ENCODE measurements at places on chromosomes 2 and 18.

- no peak for DNase-seq
Observed at GRCh38 chr2:23246992-23247683, 137.8 kb upstream of the KLHL29 start.

GRCh38 chr2:118122594-118123281 is 34.5 kb downstream of the INSIG2 start:
- DNase-seq, result no peak

- no peak for DNase-seq
Observed at GRCh38 chr2:205776720-205777119, 94.4 kb downstream of the NRP2 start.

DNA sequence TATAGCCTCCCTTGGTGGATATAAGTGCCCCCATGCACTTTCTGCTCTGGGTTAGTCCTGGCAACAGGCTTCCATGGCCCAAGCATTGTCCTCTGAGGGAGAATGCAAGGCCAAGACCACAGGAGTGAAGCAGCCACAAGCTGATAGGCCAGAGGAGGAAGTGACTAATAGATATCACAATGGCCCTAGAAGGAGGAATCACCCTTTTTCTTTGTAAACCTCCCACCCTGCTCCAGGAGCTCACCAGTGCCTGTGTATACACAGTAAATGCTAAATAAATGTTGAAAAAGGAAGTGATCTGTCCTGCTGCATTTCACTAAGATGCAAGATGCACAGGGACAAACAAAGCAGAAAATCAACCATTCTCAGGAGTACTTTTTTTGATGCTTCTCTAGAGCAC is 49.7 kb upstream of the ABCA12 start:
- DNase-seq, result no peak

- no peak for DNase-seq
Observed at GRCh38 chr18:832085-832681, 20.1 kb upstream of the YES1 start.

- DNase-seq, result no peak
Observed at GRCh38 chr2:38277245-38278116, 99.6 kb downstream of the ATL2 start.

- DNase-seq, result no peak
Observed at GRCh38 chr2:54348646-54349045, 92.6 kb upstream of the TSPYL6 start.

- no peak for DNase-seq
Observed at GRCh38 chr18:64259871-64260270, 111.0 kb upstream of the LINC00305 start.

DNA sequence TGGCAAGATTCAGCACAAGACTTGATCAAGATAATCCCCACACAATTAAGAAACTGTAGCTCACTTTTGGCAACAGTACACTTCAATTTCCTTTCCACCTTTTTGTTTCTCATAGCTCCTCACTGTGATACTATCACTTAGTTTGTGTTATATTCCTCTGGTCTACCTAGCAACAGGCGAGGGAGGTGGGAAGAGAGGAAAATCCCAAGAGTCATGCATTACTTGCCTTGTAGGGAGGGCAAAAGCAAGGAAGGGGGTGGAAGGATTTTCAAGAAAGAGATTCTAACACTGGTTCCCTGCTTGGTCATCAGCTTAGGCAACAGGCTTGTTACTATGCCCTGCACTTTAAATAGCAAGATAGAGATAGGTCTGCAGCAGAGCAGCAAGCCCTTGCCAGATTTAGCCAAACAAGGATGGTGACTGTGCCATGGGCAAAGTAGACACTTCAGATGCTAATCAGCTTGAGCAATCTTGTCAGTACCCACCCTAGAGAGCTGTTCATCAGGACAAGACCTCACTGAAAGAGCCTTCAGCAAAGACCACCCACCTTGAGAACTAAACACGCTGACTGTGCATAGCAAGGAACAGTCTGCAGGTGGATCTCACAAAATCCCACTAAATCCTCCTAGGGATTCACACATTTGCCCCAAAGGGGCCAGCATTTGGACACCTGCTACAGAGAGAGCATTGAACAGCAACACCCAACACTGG is 134.6 kb downstream of the MBD2 start:
- DNase-seq, result no peak

DNA sequence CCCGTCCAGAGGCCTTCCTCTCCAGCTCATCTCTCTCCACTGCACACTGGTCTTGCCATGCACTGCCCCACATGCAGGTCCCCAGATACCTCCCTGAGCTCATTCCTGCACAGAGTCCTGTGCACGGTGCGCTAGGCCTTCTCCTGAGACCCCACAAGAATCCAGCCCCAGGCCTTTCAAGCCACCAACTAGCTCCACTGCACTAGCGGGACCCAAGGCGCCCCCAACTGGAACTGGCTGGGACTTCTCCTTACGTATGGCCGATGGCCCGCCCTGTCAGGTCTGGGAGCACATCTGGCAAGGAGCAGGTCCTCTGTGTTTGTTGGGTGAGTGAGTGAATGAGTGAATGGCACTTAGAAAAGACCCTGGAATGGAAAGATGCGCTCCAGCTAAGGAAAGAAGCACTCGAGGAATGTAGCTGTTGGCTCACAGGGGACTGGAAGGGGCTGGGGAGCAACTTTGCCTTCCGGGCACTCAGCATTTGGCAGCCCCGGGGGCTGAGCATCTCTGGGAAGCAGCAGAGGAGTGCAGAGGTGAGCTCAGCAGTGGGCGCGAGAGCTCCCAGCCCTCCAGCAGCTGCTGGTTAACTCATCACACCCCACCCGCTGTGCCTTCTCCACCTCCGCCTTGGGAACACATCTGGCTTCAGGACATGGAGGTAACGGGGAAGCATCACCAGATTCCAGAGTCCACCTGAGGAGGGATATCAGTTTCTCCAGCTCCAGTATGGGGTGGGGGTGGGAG is 223.1 kb downstream of the GLI2 start:
- DNase-seq, result no peak

DNA sequence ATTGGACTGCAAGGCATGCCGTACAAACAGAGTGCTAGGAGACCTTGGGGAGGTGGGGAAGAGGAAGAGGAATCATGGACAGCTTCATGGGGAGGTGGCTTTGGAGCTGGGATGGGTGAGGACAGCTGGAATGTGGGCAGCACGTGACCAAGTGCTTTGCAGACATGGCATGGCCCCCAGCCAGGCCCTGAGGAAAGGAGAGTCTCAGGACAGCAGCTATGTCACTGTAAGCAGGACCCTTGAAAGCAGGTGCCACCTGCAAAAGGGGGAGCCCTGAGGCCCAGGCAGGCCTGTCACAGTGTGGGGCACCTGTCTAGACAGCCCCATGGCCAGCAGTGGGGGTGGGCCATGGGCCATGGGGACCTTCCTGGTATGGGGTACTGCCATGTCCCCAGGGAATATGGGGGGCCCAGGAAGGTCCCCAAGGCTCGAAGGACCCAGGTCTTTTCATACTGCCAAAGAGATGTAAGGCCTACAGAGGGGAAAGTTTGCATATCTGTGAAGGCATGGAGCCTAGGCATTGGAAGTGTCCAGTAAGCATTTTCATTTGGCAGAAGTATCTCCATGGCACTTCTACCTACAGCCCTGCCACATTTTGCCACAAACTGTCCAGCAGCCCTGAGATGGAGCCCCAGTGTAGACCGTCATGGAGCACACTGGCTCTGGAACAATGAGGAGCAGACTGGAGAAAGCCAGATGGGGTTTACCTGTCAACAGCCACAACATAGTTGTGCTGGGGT is 9.9 kb downstream of the PAX8 start:
- DNase-seq, result no peak

DNA sequence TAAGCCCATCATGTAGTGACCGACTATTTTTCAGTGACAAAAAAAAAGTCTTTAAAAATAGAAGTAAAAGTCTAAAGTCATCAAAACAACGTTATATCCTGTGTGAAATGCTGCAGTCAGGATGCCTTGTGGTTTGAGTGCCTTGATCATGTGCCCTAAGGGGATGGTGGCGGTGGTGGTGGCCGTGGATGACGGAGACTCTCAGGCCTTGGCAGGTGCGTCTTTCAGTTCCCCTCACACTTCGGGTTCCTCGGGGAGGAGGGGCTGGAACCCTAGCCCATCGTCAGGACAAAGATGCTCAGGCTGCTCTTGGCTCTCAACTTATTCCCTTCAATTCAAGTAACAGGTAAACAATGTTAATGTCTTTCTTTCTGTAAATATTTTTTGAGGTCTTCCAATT is at the start of gene CD28:
TSS of gene CD28 (plus strand) at position 237 of the 400 bp plus-strand sequence. CDS start at position 295, 58 bp downstream.
- no peak for DNase-seq

GRCh38 chr2:170836027-170836426 is 19.3 kb downstream of the GAD1 start:
- no peak for DNase-seq

DNA sequence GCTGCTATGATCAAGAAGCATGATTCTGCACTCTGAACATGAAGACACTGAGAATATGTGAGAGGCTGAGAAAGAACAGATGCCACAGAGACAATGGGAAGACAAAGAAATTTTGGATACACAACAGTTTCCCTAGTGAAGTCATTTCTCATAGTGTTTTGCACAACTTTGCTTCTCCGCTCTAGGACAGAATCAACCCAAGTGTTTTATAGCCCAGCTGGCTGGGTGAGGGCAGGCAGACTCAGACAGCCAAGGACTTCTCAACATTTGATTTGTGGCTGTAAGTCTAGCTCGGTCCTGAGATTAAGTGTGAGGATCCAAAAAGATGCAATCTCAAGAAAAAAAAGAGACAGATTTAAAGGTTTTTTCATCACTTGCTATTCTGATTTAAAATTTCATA is 536.5 kb upstream of the CRIM1 start:
- no peak for DNase-seq

All from AG08395 (cell line).